ENCODE measurements at places on chromosomes 2 and 18.

GRCh38 chr2:212147921-212148513 is 390.6 kb downstream of the ERBB4 start:
- DNase-seq: no peak

DNA sequence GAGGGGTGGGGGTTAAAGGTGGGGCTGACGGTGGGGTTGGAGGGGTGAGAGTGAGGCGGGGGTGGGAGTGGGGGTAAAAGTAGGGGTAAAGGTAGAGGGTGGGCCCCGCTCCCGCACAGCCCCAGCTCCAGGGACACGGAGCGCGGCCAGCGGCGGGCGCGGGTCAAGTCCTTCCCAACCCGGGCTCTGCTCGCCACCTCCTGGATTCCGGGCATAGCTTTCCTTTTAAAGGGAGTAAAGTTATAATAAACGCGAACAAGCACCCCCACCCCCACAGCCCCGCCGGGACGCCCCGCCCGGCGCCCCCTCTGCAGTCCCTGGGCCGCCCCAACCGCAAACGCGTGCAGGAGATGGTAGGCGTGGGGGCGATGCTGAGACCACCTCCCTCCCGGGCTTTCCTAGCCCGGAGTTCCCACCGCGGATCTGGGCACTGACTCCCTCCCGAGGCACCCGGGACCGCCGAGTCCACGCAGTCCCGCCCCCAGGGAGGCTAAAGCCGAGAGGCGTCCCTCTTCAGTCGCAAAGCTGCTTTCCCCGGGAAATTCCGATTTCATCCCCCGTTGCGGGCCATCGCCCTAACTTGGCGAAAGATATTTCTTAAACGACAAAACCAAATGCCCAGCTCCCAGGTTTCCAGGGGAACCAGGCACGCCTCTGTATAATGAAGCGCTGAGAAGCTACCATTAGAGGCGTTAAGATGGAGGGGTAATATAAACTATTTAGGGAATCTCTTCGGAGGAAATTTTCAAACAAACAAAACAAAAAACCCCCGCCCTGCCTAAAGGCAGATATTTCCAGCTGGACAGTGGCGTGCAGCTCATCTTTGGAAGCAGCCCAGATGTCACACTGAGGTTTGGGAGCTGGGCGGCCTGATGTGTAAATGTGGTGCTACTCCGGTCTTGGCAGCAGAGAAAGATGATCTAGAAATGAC is at the start of gene LIMS2:
LIMS2 (minus strand) TSS at position 200 of the 931 bp plus-strand sequence. CDS start 506 bp downstream, outside the sequence.
- no peak for DNase-seq

GRCh38 chr18:14074187-14074586 is 58.0 kb downstream of the ZNF519 start:
- no peak for DNase-seq

DNA sequence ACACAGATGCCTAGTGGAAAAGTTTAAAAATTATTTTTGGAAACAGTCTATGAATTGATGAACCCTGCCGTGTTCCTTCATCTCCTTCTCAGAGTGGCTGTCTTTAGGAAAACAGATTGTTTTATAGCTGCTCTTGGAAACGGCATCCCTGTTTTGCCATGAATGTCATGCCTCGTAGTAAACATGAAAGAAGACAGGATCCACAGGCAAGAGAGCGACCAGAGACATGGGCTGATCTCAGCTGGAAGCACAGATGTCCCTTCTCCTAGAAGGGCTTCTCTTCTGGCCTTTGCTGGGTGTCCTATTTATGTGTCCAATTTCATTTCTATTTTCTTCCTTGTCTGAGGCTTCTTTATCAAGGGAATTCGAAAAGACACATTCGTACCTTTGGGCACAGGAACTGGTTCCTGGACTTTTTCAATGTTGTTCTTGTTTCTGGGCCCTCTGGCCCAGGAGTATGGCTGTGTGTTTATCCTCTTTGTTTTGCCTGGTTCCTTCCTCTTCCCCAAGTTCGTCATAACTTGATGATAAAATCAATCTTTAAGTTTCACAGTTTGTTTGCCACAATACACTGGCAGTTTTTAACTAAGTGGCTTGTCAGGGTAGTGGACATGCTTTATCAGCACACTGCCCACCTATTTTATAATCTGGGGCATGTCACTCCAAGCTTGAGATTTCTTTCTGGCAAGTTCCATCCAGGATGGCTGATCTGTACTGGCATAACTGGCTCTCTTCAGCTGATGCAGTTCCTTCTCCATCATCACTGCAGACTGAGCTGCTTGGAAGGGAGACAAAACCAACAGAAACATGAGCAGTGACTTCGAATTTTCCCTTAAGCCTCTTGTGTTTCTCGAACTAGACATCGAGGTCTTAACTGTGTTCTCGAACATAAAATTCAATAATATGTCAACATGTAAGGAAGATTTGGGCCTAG is 63.2 kb upstream of the MGAT4A start:
- DNase-seq: no peak

DNA sequence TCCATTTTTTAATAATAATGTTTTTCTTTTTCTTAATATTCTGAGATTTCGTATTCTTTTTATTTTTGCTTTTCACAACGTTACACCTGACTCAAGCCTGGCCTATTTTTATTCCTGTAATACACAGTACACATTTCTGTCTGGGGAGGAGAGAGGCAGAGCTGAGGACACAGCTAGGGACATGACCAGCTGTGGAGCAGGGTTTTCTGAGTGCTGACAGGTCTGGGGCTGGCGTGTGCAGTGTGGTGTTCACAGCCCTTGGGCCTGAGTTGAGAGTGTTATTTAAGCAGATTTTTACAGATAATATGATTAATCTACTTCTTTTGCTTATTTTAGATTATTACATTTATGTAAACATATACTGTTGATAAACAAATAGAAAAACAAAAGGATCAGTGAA is 55.9 kb downstream of the ZAP70 start:
- no peak for DNase-seq

DNA sequence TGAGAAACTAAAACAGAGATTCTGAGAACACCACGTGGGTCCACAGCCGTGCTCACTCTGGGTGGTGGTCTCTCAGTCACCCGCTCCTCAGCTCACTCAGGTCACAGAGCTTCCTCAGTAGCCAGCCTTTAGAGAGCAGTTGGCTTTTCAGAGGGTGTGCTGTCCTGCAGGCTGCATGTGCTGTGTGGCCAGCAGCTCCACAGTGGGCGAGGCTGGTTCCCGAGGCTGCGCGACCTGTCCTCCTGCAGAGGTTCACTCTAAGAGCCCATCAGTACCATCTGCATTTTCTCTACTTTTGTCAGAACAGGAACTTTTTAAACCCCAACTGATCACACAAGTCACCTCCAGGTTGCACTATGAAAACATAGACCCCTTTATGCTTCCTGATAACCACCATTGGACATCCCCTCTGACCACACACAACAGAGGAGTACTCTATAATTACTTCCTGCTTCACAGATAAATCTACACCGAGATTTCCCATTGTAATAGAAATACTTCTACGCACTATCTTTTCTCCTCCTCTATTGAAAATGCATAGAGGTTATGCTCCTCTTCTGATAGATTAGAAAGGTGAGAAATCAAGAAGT is 93.1 kb downstream of the GYPC start:
- no peak for DNase-seq

Data from hippocampal formation (tissue), 2 donors.